ENCODE measurements at places on chromosomes 1 and 21.

GRCh38 chr1:156525856-156526489, 25.4 kb upstream of the MEF2D start:
- no peak for DNase-seq

DNA sequence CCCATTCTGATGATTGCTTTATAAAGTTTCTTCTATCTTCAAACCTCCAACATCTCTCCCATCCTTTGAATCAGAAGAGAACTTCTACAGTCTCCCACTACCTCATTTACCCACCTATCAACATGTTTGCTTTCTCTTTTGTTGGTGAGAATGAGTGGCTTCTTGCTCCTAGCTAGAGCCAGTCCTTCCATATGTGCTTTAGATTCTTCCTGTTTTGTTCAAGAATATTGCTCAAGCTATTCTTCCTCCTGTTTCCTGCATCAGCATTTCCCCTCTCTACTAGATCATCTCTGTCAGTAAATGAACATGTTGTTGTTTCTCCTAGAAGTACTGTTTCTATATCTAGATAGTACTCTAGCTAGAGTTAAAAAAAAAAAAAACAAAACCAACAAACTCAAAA, 6.3 kb downstream of the ATF6 start:
- DNase-seq: no peak

GRCh38 chr1:43932786-43933385, 715 bp upstream of the ARTN start:
- DNase-seq: no peak

- DNase-seq: no peak
Observed at GRCh38 chr1:160631983-160632625, 14.7 kb downstream of the SLAMF1 start.

DNA sequence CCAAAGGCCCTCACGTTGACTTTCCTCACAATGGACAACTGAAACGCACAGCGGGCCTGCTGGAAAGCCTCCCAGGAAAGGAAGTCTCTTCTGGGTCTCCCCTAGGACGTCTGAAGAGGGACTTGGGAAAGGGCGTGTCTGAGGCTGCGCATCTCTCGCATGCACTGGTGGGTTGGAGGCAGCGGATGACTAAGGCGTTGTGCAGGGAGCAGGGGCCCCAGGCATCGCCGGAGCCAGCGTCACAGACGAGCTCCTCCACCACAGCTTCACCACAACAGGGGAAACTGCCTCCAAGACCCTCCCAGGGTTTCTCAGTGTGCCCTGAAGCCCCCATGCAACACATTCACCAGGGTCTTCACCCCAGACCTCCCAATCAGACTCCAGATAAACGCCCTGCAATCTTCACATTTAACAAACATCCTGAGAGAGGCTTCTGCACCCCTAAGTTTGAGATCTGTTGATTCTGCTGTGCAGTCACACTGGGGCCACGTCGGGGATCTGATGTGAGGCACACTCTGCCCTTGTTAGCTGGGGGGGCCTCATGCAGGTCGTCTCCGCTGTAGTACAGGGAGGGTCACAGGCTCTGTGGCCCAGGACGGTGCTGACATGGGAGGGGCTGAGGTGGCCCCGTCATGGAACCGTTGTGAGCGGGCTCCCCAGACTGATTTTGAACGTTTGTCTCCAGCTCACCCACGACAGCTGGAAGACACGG, 7.0 kb upstream of the TFF1 start:
- DNase-seq: no peak

- no peak for DNase-seq
Observed at GRCh38 chr1:198064181-198064580, 92.6 kb upstream of the NEK7 start.

Data from renal cortex interstitium (tissue), 15 donors.